GM13976 (cell line): ENCODE measurements at places on chromosomes 6 and 20.
A peak's percentile ranks its signal among the peaks of the same experiment; 100 is the strongest.

DNA sequence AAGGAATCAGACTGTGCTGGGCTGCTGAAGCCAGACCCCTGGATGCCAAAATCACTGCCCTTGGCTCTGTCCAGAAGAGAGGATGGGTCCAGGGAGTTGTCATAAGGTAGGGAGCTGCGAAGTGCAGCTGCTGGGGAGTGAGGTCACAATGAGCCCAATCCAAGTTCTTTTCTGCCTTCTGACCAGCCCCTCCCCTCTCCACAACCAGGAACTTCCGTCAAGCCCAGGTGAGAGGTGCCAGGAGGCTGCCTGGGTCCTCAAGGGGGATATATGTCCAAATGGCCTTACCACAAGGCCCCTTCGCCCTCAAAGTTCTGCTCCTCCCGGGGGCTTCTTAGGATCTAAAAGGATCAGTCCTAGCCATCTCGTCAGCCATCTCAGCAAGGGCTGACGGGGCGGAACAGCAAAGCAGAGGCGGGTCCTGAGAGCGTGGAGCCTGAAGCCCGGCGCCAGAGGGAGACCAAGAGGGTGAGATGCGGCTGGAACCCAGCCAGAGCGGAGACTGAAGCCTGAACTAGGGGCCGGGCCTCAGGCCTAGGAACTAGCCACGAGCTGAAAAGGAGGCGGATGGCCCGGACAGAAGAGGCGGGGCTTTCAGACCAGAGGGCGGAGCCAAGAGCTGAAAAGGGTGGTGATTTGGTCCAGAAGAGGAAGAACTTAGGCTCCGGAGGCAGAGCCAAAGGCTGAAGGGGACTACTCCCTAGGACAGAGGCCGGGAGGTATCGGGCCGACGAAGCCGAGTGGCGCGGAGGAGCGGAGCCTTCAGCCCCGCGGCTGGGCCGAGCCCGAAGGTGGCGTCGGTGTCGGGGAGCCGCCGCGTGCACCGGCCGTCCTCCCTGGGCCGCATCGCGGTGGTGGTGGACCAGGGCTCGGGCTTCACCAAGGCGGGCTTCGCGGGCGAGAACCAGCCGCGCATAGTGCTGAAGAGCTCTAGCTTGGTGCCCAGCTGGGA is at the start of gene ACTL10:
Gene ACTL10, plus strand, starts transcription at position 651 of the 952 bp plus-strand sequence. CDS start 555 bp downstream, outside the sequence.
- DNase-seq = peak; percentile 95

GRCh38 chr6:169051371-169051770 is 202.3 kb downstream of the THBS2 start:
- no peak for DNase-seq

DNA sequence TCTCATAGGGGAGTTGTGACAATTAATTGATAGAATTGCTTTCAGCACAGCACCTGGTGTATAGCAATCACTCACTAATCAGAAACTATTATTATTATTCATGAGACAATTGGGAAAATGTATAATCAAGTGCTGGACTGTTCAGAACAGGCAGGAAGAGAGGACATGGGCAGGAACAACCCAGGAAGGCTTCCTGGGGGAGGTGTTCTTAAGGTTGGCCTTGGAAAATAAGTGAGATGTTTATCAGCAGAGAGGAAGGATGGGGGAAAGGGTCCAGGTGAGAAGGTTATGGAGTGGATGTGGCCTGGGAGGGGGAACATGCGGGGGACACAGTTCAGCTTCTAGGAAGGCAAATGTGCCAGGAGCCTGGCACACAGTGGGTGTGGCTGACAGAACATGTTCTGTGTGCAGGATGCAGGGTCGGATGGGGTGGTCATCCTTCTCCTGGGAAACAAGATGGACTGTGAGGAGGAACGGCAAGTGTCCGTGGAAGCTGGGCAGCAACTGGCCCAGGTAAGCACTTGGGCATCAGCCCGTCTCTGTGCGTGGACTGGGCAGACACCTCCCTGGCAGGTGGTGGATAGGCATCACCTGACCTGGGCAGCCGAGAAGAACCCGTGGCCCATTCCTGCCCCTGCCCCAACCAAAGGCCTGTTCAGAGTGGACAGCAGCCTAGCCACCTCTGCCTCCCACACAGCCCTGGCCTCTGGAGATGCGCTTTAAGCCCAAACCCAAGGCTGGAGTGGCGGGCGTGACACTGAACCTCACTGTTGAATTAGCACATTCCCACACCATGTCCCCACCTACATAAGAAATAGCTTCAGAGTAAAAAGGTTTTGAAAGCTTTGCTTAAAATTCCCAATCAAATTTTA is 30.9 kb downstream of the RAB44 start:
- DNase-seq = no peak

DNA sequence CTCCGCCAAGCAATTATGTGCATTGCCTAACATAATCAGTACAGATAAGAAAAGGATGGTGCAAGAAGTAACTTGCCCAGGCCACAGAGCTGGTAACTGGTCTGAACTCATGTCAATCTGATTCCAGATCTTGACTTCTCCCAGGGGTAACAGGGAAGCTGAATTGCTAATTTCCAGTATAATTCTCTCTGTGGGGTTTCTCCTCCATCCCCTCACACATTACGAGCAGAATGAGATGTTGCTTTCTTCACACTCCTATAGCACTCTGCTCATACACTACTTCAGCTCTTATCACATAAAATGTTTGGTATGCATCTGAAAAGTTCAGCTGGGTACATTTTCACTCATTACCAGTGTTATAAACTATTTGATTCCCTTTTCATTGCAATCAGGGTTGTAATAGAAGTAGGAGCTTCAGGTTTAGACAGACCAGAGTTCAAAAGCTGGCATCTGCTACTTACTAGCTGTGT is 24.0 kb upstream of the LRRC1 start:
- DNase-seq = no peak

GRCh38 chr6:89840538-89840937 is 10.9 kb downstream of the CASP8AP2 start:
- DNase-seq = no peak

GRCh38 chr6:127951172-127951917 is 50.5 kb upstream of the THEMIS start:
- no peak for DNase-seq

GRCh38 chr6:111410371-111410770 is 72.6 kb downstream of the REV3L start:
- no peak for DNase-seq

- DNase-seq = no peak
Observed at GRCh38 chr6:127186889-127187288, 68.4 kb downstream of the RSPO3 start.

DNA sequence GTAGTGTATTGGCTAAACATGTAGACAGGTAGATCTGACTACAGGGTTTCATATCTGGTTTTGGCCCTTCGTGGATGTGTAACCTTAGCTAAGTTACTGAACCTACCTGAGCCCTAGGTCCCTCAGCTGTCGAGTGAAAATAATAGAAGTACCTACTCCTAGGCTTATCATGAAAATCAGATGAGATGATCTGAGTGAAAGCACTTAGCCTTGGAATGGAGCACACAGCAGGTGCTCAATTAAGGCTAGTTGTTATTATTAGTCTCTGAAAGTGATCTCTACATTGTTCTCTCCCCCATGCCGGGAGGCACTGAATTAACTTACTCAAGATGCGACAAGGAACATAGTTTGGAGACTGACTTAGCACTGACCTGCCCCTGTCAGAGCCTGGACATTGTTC is 174.7 kb upstream of the ZNF217 start:
- DNase-seq = no peak

GRCh38 chr20:15658295-15658694 is 915.0 kb downstream of the KIF16B start:
- DNase-seq = no peak

DNA sequence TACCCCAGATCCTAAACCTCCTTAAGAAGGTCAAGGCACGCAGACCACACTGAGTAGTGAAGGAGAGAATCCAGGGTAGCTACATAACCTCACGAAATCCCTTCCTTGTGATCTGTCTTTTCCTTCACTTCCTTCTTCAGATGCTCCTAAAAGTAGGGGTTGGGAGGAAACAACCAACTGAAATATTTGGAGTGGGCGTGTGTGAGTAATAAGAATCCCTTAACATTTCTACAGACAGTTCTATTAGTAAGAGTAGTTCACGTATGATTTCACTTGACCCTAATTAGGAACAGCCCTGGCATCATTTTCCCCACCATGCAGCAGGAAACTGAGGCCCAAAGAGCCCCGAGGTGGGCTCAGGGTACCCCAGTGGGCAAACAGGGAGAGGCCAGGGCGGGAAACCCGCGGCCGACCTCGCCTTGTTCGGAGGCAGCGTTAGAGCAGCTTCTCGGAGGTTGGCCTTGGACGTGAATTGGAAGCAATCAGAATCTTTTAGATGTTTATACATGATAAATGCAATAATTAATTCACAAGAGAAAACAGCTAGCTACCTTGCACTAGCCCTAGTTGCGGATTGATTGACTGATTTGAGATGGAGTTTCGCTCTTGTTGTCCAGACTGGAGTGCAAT is 859 bp upstream of the RAE1 start:
- DNase-seq = no peak

GRCh38 chr6:13045676-13046075 is 282.7 kb downstream of the TBC1D7 start:
- DNase-seq = no peak

- DNase-seq = peak; percentile 76
Observed at GRCh38 chr20:58481481-58482021, 33.6 kb downstream of the APCDD1L start.

- DNase-seq = peak; percentile 60
Observed at GRCh38 chr6:51996296-51996947, 91.0 kb downstream of the PKHD1 start.

GRCh38 chr6:12344961-12345693 is 55.0 kb downstream of the EDN1 start:
- DNase-seq = no peak

DNA sequence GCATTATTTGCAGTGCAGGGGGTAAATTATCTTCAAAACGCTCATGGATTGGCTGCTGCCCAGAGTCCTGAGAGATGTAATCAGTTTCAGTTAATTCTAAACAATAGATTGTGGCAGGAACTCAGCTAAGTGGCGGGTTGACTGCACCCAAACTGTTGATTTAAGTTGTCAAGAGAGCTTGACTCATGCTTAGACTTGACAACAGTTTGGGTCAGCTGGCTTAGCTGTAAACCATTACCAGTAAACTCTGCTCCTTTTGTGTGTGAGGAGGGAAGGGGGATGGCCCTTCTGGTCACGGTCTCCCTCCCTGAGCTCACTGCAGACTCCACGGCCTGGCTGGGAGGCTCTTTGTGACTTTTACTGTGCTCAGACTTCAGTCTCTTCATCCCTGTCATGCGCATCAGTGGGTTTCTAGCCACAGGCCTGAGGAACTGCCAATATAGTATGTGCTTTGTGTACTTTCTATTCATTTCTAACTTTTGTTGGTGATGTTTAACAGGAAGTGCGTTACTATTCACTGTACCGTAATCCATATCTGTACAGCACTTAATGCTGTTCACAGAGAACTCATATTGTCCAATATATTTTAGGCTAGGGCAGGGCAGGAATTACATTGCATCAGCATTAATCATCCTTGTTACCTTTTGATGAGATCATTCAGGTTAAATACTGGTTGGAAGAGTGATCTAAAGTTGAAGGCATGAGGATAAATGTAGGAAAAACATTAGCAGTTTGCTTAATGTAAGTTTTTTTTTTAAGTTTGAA is 488.3 kb downstream of the CDKAL1 start:
- peak; percentile 15 for DNase-seq

- no peak for DNase-seq
Observed at GRCh38 chr20:10976051-10976450, 302.3 kb upstream of the JAG1 start.

DNA sequence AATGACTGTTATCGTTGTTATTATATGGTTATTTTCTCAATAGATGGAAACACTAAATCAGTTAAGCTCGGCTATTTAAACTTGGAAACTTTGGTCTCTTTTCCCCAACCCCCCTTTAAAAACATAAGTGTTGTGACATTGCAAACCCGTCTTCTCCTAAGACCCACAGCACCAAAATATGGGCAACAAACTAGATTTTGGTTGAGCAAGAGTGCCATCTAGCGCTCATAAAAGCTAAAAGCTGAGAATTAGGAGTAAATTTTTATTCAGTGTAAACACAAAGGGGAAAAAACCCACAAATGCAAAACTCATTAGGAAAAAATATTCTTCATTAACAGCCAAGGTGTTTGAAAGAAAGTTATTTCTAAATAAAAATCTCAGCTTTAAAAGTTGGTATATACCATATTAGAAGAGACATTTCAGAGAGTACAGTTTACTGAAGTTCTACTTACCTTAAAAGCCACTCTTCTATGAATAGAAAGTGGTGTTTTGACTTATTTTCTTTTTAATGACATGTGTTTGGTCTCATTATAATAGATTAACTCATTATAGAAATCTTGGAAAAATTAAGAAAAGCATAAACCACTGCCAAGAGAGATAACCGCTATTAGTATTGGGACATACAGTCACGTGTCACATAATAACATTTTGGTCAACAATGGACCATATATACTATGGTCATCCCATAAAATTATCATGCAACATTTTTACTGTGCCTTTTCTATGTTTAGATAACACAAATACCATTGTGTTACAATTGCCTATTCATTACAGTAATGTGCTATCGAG is 21.1 kb downstream of the SESN1 start:
- DNase-seq = peak; percentile 44

DNA sequence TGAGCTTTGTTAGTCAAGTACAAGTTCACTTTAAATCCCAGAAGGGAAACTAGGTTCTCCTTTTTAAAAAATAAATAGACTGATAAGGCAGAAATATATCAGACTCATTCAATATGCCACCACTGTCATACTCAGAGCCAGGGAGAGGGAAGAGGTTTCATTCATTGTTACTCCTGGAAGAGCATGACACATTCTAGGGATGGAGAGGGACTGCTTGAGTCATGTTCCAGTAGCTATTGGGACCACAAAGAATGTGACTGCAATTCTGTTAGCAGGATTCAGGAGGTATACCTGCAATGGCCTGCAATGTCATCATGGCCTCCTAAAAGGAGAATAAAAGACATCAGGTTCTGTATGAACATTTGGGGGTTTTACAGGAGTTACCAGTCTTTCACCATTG is 167.6 kb downstream of the TFAP2B start:
- no peak for DNase-seq
